T-cell (primary cell): ENCODE measurements at places on chromosomes 7 and 10. TPM values are rescaled to one million over a fixed set of nuclear protein-coding genes. Genes with fewer than 3 reads are reported as not detected.

CHN2 gene
- total RNA-seq, result 6.8 TPM

ADIRF gene
- total RNA-seq, result not detected

CRHR2 gene
- total RNA-seq, result 0.09 TPM

FFAR4 gene
- total RNA-seq, result not detected

BMPER gene
- total RNA-seq, result not detected

GIMAP5 gene
- total RNA-seq, result 248 TPM

- DNase-seq, result no peak
Observed at GRCh38 chr10:114716811-114717404, 58.8 kb upstream of the ABLIM1 start.

DNA sequence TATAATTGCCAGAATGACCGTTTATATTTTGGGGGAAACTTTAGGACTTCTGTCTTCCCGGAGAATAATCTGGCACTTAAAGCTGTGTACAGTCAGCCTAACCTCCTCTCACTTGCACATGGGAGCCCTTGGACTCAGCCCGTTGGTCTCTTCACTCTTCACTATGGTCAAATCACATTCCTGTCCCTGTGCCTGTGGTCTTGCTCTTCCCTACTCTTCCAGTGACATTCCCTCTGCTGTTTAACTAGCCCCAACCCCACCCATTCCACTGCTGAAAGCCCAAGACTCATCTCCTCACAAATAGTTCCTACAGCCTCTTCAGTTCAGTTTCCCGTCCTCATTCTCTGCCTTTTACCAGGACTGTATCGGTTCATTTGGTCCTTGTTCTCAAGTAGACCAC is 135.0 kb downstream of the DYNC1I1 start:
- no peak for DNase-seq

- no peak for DNase-seq
Observed at GRCh38 chr10:77301305-77301730, 336.3 kb downstream of the KCNMA1 start.

- DNase-seq, result no peak
Observed at GRCh38 chr10:83724471-83725241, 414.7 kb upstream of the GHITM start.

GRCh38 chr10:125881192-125881591 is at the start of gene DHX32:
DHX32 (minus strand) TSS chr10:125881292; CDS start chr10:125880824, 468 bp downstream.
- no peak for DNase-seq

DNA sequence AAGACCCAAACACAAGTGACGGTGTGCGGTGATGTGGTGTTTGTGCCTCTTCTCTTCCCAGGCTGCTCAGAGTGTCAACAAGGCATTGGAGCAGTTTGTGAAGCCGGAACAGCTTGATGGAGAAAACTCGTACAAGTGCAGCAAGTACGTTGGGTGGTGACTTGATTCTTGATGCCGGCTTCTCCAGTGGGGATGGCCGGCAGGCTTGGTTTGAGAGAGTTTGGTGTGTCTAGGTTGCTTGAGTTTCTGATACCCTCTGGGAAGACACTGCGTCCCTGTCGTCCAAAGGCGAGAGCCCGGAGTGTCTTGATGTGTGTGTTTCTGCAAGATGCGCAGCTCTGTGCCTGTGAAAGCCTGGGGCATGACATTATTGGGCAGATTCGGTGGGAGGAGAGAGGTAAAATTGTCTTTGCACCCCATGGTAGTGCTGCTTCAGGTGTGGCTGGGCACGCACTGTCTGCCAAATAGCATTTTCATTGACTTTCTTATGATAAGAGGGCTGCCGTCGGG is 111.8 kb downstream of the ANKRD61 start:
- no peak for DNase-seq

- DNase-seq, result no peak
Observed at GRCh38 chr7:120992965-120993494, 4.5 kb downstream of the CPED1 start.

- DNase-seq, result no peak
Observed at GRCh38 chr10:131075218-131075770, 236.2 kb downstream of the TCERG1L start.

DNA sequence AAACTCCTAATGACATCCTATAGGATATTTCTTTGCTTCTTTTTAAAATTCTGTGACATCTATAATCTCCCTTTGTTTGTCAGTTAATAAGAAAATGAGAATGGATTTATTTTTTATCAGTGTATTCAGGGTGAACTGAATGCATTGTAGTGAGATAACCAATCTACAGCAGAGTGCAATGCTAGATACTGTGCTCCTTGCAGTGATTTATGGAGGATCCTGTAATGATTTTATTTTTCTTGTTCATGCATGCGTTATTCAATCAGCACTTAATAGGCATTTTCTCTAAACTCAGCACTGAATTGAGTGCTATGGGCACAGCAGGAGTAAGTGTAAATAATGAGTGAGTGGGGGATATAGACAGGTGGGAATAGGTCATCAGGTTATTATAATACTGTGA is 253.9 kb downstream of the CDK14 start:
- no peak for DNase-seq

- DNase-seq, result no peak
Observed at GRCh38 chr7:71491336-71491735, 359.4 kb downstream of the GALNT17 start.

DNA sequence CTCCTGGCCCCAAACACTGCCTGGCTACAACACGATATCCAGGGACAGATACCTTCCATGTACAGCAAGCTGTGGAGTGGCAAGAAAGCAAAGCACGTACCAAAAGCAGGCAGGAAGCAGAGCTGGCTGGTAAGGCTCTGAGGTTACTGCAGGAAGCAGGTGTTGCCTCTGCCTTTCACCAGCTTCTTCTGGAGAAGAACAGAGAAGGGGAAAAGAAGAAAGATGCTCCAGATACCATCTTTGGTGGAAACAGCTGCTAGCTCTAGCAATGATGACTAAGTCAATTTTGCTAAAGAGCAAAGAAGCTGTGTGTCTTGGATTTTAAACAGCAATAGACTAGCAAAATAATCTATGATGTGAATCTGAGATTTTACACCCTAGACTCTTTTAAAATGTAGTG is 34.9 kb upstream of the PRSS1 start:
- peak; percentile 35 for DNase-seq

- DNase-seq, result no peak
Observed at GRCh38 chr7:78383096-78383880, 584.7 kb downstream of the PHTF2 start.
